ENCODE measurements at places on chromosomes 5 and 9. TPM values are rescaled to one million over a fixed set of nuclear protein-coding genes. Genes with fewer than 3 reads are reported as not detected.

The DAPK1 gene
- total RNA-seq = 51.7 TPM

DNA sequence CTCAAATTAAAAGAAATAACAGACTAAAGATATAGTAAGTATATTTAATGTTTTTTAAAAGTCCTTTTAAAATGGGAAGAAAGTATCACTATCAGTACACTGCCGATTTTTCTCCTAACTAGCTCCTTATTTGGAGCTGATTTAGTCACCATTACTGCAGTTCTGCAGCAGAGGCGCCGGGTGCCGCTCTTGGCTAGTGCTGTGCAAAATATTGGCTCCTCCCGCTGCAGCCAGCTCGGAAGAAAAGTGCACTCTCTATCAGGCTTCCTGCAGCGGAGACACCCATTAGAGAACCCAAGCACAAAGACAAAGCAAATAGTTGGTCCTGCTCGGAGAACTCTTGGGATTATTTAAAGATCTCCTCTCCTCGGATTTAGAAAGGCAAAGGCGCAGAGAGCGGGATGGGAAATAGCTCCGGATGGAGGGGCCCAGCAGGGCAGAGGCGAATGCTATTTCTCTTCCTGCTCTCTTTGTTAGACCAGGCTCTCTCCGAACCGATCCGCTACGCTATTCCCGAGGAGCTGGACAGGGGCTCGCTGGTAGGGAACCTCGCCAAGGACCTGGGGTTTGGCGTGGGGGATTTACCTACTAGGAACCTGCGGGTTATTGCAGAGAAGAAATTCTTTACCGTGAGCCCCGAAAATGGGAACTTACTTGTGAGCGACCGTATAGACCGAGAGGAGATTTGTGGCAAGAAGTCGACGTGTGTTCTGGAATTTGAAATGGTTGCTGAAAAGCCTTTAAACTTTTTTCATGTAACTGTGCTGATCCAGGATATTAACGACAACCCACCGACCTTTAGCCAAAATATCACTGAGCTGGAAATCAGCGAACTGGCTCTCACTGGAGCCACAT lies at the start of gene PCDHGB3:
Gene PCDHGB3 (plus strand): TSS at position 249 of the 855 bp plus-strand sequence. CDS start 153 bp downstream, at position 402.
- DNase-seq = no peak

- no peak for DNase-seq
Observed at GRCh38 chr5:65823204-65823603, 101.2 kb downstream of the NLN start.

- DNase-seq = no peak
Observed at GRCh38 chr5:172002310-172002709, 4.1 kb downstream of the FBXW11 start.

The IFNA13 gene
- not detected for total RNA-seq

- DNase-seq = no peak
Observed at GRCh38 chr5:96344678-96345577, 88.1 kb downstream of the PCSK1 start.

The ZNF483 gene
- 14.1 TPM for total RNA-seq

All from esophagus muscularis mucosa (tissue), 4 donors.